ENCODE measurements at places on chromosomes 3 and 15.

DNA sequence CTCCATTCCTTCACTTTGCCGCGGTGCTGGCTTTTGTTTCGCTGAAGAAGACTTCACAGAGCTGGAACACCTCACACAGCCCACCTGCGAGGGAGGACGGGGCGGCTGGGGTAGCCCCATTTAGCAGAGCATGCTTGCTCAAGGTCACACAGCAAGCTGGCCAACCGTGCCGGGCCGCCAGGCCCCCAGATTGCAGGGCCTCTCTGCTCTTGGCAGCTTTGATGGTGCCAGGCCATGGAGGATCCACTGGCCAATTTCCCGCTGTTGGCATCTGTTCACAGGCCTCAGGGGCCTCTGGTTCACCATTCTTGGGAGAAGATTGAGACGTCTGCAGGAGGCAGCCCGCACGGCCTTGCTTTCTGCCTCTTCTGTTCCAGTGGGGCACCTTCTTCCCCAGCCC is 77.9 kb upstream of the LINGO1 start:
- no peak for DNase-seq

DNA sequence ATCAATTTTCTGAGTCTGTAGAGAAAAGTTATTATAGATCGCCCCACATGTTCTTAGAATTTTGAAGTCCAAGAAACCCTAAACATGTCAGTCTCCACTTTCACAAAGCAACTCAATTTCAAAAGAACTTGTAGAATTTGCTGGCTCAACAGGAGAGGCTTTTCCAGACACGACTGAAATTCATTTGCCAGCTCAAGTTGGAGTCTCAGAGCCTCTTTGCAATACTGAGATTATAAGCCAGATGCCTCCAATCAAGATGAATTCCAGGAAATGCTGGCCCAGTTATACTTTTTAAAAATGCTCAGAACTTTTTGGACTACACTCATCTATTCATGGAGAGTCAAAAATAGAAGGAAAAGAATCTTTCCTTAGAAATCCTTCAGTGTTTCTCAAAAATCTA is 56.9 kb upstream of the NLGN1 start:
- DNase-seq = no peak

GRCh38 chr3:190197346-190197763 is 76.7 kb upstream of the P3H2 start:
- DNase-seq = no peak

GRCh38 chr3:152327203-152327602 is 58.5 kb downstream of the MBNL1 start:
- no peak for DNase-seq

- no peak for DNase-seq
Observed at GRCh38 chr3:69425249-69425648, 39.4 kb upstream of the FRMD4B start.

DNA sequence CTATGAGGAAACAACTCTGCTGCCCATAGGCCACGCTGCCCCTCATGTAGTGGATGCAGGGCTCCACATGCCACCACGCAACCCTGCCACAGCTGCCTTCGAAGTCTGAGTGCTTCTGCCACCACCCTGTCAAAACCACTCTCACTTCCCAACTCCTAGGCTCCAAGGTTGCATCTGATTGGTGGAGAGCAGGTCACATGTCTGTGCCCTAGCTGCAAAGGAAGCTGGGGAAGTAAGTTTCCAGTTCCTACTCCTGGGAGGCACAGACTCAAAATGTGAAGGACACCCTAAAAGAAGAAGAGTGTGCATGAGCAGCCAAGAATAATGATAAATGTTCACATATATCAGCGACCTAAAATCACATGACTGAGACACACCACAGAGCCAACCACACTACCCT is 31.9 kb upstream of the TICRR start:
- no peak for DNase-seq

DNA sequence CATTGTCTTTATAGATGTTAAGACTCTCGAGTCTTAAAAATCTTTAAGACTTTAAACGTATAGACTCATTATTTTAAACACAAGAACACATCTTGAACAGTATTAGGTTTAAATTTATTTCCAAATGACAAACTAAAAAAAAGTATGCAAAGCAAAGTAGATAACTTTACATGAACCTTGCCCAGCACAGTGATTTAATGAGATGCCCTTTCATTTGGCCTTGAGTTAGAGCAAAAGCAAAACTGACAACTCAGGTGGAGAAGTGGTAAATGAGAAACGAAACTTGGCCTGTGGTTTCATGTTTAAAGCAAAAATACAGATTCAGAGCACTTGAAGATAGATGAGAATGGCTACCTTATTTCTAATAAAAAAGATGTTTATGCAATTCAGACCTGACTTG is 8.6 kb downstream of the GPR15 start:
- DNase-seq = no peak

DNA sequence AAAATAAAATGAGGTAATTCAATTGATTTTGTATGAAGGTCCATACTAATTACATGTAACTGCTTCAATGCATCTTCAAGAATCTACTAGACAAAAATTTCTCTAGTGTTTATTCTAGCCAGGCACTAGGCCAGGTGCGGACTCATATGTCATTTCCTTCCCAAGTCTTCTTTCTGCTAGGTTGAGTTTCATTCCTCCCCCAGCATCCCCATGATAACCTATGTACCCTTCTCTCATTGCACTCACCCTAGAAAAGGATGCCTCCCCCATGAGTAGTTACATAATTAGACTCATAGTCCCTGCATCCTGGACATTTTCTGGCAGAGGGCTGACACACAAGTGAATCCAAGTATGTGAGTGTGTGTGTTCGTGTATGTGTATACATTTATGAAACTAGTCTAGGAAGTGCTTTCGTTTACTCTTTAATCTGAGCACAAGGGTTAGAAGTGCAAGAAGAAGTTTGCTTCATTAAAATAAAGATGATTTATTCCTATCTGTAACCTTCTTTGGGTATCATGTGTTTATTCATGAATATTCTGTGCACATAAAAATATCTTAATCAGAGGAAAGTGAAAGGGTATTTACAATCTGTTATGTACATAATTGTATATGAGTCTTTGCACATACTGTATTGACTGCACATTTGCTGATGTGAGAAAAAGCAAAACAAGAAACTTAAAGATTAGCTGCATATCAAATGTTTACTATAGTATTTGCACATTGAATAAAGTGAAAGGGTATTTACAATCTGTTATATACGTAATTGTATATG is 585.6 kb upstream of the ZNF717 start:
- DNase-seq = no peak

DNA sequence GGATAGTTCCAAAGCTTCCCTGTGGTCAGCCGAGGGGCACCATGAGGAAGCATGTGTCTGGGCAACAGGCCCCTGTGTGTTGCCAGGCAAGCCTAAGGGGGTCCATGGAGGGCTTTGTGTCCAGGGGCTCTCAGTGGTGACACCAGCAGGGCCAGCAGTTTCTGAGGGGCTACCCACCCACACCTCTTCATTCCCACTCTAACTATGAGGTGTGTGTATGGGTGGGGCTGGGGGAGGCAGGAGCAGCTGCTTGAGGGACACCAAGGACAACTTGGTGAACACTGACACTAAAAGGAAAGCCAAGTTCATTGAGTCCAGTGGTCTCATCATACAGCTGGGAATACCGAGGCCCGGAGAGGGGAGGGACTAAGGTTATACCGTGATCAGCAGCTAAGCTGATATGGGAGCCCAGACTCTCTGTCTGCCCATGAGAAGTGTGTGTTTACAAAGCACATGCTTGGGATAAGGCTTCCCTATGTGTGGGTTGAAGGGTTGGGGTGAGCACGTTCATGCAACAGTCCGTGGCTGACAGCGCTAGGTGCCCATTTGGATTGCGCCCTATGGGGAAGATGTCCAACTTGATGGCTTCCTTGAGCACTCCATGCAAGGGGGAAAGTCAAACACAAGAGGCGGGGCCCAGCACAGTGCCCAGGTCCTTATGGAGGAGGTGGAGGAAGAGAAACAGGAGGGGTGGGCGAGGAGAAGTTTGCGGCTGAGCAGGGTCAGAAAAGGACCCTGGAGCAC is 34.8 kb upstream of the CHRNB4 start:
- DNase-seq = no peak

GRCh38 chr3:194330160-194330559 is 21.0 kb downstream of the CPN2 start:
- DNase-seq = no peak

- DNase-seq = no peak
Observed at GRCh38 chr3:66823009-66823397, 175.1 kb upstream of the KBTBD8 start.

GRCh38 chr3:31132132-31132769 is 237.8 kb upstream of the GADL1 start:
- DNase-seq = no peak

- no peak for DNase-seq
Observed at GRCh38 chr3:138479438-138479863, 45.0 kb downstream of the ESYT3 start.

DNA sequence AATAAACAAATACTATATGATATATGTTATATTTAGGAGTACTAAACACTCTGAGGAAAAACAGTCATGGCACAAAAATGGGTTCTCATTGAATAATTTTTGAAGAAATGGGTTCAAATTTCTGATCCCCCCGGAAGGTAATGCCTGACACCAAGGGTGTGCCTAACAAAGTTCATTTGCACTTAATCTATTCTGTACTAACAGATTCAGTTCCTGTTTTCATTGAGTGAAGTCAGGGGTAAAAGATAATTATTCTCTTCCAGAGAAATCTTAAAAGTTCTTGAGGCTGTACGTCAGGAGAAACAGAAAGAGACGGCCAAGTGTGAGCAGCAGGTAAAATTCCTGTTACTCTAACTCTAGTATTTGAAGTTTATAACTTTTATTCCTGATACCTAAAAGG is 34.5 kb upstream of the TMEM42 start:
- no peak for DNase-seq

Measured in stimulated activated CD4-positive, alpha-beta T cell treated with anti-CD3 and anti-CD28 coated beads, Interleukin-1b, Interleukin-23, amount 100 ng/mL, for 1 hour (primary cell).